ENCODE measurements at places on chromosomes 7 and 10.

DNA sequence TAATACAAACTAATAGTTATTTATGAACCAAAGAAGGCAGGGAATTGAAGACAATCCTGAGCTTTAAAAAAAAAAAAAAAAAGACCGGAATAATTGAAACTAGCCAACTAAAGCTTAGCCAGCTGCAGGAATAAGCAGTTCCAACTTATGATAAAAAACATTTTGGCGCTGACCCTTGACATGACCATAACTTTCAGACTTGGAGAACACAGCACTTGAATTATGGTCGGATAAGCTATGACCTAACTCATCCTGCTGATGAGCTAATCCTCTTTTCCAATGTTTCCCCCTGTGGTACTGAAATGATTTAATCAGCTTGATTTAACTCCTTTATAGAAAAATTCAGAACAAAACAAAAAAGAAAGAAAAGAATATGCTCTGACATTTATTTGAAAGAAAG, 181.8 kb downstream of the DGKB start:
- no peak for DNase-seq

- DNase-seq, result no peak
Measured at GRCh38 chr10:76281659-76282058, 850.2 kb downstream of the LRMDA start.

DNA sequence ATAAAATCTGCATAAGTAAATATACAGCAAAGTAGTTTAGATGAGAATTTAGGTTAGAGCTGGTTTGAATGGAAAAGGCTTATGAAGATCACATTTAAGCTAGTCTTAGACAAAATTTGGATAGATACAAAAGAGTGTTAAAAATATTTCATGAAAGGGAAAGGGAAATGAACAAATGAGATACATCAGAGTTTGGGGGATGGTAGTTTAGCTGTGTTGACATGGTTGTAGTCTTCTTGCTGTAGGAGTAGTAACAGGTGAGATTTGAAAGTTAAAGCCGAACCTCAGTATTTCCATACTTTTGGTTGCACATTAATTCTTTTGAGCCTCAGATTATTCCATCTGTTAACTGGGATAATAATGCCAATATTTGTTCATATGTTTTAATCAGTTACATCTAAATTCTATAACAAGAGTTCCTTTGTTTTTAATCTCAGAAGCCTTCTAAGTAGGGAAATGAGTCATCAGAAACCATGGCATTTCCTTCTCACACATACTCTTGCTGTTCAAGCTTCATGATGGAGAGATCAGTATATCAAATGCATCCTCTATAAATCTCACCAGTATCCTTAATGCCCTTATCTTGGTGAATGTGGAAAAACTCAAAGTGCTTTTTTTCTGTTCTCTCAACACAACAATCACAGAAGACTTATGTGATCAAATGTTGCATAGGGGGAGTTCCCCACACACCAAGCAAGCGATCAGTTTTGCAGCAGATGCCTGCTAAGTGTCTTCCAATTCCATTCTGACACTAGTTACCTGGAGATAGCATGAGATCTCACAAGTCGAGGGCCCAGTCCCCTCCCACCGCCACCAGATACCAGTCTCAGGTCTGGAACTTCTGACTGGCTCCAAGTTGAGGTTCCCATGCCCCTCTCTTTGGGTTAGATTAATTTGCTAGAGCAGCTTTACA, 84.7 kb downstream of the MAPK8 start:
- DNase-seq, result no peak

- DNase-seq, result no peak
Measured at GRCh38 chr10:6273351-6273750, 70.6 kb downstream of the PFKFB3 start.

GRCh38 chr7:37369906-37370305, 78.8 kb downstream of the ELMO1 start:
- DNase-seq, result no peak

- DNase-seq, result peak; percentile 62
Measured at GRCh38 chr7:1579481-1580421, 9.9 kb upstream of the PSMG3 start.

DNA sequence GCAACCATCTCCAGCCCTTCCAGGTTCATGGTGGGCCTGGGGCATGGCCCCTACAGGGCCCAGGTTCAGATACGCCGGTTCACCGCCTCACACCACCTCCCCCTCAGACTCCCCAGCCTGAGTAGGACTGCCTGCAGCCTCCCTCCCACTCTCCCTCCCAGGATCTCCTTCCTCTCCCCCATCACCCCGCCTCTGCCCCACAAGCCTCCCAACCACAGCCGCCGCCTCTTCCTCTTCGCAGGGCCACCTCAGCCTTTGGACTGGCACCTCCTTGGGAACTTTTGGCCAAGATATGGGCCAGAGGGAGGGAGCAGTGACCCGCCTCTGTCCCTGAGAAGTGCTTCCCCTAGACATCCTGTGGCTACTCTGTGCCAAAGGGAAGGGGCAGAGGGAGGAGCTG, 9.3 kb downstream of the KCNIP2 start:
- DNase-seq, result peak; percentile 36

DNA sequence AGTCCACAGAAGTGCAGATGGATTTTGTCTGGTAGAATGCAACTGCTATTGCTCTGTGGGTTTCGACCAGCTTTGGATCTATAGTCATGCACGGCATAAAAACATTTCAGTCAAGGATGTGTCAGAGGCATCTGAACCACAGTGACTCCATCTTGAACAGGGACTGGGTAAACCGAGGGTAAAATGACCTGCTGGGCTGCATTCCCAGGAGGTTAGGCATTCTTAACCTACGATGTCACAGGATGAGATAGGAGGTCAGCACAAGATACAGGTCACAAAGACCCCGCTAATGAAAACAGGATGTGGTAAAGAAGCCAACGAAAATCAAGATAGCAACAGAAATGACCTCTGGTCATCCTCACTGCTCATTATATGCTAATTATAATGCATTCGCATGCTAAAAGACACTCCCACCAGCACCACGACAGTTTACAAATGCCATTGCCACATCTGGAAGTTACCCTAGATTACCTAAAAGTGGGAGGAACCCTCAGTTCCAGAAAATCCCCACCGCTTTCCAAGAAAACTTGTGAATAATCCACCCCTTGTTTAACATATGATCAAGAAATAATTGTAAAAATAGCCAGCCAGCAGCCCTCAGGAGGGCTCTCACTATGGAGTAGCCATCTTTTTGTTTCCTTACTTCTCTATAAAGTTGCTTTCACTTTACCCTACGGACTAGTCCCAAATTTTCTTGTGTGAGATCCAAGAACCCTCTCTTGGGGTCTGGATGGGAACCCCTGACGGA, 50.7 kb upstream of the CPXM2 start:
- no peak for DNase-seq

- no peak for DNase-seq
Measured at GRCh38 chr7:121301446-121302213, 27.2 kb upstream of the WNT16 start.

GRCh38 chr7:67462781-67463191, 466.2 kb downstream of the TYW1 start:
- no peak for DNase-seq

DNA sequence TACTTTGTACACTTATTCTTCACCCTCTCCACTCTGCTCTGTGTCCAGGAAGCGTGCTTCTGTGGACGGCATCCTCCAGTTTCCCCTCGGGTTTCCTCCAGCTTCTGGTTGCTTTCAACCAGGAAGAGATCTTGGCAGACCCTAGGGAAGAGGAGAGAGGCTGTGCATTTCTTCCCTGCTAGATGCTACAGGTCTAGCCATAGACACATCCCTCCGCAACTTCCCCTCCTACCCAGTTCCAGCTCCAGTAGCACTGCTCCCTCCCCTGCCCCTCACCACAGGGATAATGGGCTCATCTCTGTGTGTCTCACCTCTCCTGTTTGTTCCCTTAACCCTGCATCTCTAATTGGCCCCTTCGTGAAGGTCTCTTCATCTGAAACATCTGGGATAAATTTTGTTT, 16.3 kb downstream of the TLL2 start:
- DNase-seq, result no peak

DNA sequence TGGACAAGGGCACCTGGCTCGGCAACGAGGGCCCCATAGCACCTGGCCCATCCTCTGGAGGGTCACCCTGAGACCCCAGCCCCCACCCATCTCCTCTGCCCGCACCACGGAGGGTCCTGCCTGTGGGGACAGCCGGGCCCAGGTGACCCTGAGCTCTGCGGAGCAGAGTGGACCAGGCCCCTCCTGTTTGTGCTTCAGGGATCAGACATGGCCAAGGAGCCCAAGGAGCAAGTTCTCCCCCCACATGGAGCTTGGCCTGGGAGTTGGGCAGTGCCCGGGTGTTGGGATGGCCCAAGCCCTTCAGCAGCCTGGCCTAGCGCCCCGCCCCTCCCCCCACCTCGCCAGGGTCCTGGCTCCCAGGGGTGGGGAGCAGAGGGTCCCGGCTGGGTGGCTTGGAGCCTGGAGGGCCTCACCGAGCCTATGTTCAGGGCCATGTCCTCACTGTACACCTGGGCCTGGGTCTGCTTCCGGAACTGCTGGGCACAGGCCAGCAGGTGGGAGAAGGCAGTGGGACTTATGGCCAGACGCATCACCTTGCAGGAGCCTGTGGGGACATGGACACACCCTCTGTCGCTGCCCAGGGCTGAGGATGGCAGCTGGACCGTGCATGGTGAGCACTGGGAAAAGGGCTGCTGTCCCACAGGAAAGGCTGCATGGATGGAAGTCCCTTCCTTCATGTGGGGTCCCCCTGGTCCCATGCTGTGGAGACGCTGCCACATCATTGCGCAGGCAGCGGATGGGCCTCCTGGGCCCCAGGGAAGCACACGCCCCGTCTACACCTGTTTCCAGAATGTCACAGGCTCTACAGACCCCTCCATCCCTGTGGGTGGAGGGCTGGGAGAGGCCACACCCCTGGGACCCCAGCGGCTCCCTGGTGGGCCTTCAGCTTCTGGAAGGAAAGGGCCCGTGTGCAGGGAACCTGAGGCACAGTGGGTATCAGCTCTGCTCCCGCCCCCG, 49.2 kb upstream of the NKX6-2 start:
- DNase-seq, result no peak

DNA sequence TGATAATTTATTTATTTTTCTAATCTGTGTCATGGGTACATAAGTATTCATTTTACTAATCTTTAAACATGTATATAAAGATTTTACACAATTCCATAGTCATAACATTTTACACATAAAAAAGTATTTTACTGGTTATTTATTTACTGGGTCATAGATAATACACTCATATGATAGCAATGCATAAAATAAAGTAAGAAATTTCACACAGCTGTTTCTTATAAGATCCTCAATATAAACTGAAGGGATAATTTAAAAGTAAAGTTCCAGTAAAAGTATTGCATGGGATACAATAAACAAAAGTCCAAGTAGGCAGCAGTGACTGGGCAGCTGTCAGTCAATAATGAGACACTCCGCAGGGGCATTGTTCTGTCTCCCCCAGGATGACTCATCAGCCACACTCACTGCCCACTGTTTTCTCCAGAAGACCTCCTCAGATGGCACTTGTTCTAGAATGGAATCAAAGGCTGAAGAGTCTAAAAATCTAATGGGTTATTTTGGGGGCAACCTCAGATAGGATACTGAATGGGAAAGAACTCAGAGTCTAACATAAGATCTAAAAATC, 32.7 kb downstream of the DPY19L1 start:
- DNase-seq, result no peak

- DNase-seq, result no peak
Measured at GRCh38 chr7:43637114-43637806, 54.4 kb downstream of the STK17A start.

GRCh38 chr10:118213436-118213835, 128.7 kb downstream of the FAM204A start:
- no peak for DNase-seq

DNA sequence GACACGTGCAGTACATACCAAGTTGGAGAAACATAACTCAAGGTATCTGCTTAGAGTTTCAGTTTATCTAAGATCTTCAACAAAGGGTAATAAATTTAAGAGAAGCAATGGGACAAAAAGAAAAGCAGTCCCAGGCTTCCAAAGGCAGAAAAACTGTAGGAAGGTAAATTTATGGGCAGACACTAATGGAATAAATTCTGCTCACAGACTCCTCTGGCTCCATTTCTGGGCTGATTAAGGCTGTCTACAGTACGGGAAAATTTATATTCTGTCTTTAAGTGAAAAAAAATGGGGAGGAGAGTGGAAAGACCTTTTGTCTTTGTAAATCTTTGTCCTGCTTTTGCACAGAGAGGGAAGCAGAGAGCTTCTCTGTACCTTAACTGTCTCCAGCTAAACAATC, 587.5 kb upstream of the IGFBP3 start:
- no peak for DNase-seq

DNA sequence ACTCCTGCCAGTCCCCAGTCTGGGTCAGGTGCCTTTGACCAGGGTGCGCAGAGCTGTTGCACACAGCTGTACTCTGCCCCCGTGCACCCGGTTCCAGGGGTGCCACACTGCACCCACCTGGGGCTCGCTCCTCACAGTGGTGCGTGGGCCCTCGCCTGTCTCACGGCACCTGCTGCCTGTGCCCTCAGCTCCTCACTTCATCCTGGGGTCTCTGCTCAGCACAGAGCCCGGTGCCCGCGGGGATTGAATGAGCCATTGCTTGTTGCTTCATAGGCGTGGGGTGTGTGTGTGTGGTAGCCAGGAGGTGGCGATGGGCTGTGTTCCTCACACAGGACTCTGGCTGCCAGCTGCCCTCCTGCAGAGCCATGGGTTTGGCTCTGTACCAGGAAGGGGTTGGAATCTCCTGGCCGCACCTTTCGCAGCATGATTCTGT, 18.5 kb downstream of the EIF3B start:
- DNase-seq, result no peak

DNA sequence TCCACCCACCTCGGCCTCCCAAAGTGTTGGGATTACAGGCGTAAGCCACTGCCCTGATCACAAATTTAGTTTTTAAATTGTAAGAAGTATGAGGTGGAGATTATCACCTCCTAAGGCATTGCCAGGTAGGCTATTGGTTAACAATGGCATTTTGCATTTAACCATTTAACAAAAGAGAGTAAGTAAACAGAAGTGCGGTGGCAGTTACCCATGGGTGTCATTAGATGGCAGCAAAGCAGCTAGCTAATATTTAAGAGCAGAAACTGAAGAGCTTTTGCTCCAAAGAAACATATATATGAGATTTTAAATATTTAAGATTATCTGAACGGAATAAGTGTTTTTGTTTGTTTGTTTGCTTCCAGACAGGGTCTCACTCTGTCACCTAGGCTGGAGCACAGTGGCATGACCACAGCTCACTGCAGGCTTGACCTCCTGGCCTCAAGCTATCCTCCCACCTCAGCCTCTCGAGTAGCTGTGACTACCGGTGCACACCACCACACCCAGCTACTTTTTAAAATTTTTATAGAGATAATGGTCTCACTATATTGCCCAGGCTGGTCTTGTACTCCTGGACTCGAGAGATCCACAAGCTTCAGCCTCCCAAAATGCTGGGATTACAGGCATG, 325.5 kb upstream of the C7orf33 start:
- DNase-seq, result no peak

DNA sequence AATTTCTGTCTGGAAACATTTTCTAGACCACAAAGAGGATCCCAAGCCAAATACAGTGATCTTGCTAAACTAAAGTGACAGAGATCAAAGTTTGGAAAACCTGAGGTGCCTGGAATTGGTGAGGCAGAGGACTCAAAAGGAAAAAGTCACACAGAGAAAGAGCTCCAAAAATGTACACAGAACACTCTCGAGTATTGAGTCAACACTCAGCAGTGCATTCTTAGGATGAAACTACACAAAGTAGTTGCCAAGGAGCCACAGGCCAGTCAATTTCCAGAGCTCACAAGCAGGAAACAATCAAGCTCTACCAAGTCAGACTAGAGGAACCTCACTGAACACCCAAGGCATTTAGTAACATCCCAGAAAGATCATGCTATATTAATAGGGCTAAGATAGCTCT, 61.3 kb downstream of the MICU1 start:
- no peak for DNase-seq

- no peak for DNase-seq
Measured at GRCh38 chr7:13093160-13093559, 405.7 kb downstream of the ARL4A start.

Data from CD4-positive, alpha-beta T cell treated with Interferon gamma for 1 hour (primary cell).